ENCODE measurements at places on chromosomes 12 and 14.

DNA sequence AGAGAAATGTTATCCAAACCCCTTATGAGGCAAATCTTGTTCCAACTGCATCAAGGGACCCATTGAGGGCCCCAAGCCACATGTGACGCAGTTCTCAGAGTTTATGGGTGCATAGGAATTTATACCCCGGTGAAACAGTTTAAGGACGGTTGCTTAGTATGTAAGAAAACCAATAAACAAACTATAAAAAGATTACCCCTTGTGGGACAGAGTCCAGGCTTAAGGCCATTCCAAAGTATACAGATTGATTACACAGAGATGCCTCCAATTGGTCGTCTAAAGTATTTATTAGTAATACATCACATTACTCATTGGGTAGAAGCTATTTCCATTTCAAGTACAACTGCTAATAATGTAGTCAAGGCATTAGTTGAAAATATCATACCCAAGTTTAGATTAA is 885.0 kb upstream of the MDGA2 start:
- DNase-seq, result no peak

- DNase-seq, result no peak
Measured at GRCh38 chr14:27886256-27886655, 880.3 kb upstream of the FOXG1 start.

- DNase-seq, result no peak
Measured at GRCh38 chr12:9750276-9751203, 10.2 kb downstream of the CD69 start.

- no peak for DNase-seq
Measured at GRCh38 chr12:101230547-101230946, 20.5 kb upstream of the SLC5A8 start.

DNA sequence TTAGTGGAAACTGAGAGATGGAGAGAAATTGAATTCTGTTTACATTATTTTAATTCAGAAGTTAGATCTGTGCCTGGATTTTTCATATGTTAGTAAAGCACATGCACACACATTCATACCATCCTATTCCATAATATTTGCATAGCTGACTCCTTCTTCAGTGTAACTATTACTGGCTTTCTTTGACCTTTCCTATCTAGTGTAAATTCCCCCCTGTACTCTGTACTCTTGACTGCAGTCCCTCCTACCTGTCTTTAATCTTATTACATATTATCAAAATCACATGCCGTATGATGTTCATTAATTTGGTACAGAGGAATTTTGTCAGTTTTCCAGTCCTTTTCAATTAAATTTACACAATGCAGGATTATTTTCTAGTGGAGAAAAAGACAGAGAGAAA is 417.0 kb upstream of the SOX5 start:
- DNase-seq, result no peak

- DNase-seq, result no peak
Measured at GRCh38 chr14:73237786-73238423, 599 bp downstream of the PAPLN start.

GRCh38 chr12:47722136-47722834 is 3.0 kb downstream of the ENDOU start:
- DNase-seq, result no peak
